CD4-positive, alpha-beta T cell treated with Interleukin-2 at 100 ng/mL for 4 hours (primary cell): ENCODE measurements at places on chromosomes 6 and 20.

GRCh38 chr6:29948277-29948676, 5.9 kb downstream of the HLA-A start:
- no peak for DNase-seq

GRCh38 chr20:51199920-51200319, 177.0 kb upstream of the KCNG1 start:
- DNase-seq, result no peak

- DNase-seq, result no peak
These were observed 7.5 kb downstream of the HSPA12B start for GRCh38 chr20:3739926-3740451.

- DNase-seq, result no peak
These were observed 101.0 kb downstream of the ARHGAP18 start for GRCh38 chr6:129608886-129609537.
